Activated CD4-positive, alpha-beta T cell treated with anti-CD3 and anti-CD28 coated beads, Interleukin-2, Interleukin-6, amounts not matched to agents 100 ng/mL and 50 ng/mL, durations not matched to agents 16 hours and 8 hours (primary cell): ENCODE measurements at places on chromosomes 6 and 20.

- no peak for DNase-seq
Observed at GRCh38 chr20:5742041-5742440, 8.2 kb upstream of the SHLD1 start.

DNA sequence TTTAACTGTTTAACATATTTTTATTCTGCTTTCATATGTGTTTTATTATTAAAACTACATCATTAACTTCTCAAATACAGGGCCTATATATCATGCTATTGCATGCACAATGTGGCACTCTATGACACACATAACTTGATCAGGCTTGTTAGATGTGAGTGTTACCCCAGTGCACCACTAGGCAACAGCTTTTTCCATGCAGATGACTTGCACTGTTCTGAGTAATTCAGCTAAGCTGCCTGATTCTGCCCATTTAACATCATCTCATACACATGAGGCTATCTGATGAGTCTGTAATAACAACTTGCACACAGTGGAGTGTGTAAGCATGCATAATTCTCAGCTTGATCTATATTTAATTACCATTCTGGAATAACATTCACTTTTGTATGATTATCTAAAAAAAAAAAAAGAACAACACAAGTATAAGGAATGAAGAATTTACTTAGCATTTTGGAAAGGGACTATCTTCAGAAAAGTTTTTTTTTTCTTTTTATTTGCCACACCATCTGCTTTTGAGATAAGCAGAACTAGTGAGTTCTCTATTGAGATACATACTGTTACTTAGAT, 83.1 kb downstream of the GRM1 start:
- DNase-seq, result no peak

GRCh38 chr20:5172903-5173463, 46.2 kb downstream of the CDS2 start:
- no peak for DNase-seq

DNA sequence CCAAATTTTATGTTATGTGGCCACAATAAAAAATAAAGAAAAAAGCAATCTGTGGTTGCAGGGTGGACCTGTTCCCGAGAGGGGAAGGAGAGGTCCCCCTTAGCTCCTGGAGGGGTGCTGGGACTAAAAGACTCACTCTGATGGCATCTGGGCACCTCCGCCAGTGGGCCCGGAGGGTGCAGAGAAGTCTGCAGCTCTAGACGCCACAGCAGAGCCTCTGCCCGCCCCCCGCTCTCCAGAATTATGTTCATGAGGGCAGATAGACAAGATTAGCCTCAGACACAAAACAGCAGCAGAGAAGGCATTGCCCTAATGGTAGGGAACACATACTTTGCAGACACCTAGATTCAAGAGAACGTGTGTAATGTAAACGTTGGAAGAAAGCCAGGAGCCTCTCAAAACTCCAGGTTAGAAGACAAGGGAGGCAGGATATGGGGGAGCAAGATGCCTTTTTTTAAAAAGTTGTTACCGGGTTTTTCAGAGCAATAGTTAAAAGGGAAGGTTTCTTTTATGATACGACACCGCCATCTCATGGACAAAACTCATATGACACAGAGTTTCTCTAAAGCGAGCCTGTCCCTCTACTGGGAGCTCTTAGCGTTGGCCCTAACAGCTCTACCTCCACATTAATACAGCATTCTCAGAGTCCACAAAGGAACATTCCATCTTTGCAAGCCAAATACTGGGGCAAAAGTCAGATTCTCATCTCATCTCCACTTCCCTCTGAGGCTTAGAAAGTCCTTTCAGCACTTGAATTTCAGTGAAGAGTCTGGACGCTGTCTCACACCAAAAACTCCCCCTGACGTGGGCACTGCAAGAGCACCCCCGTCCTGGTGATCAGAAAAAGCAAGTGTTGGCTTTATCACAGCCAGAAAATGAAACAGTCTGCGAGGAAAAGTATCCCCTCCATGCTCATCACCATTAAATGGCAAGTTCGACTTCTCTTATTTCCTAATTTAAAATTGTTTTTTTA, 47.2 kb downstream of the FOXF2 start:
- peak; percentile 62 for DNase-seq

GRCh38 chr6:12169377-12169776, 120.8 kb upstream of the EDN1 start:
- DNase-seq, result no peak

GRCh38 chr20:12170406-12170805, 252.7 kb downstream of the BTBD3 start:
- DNase-seq, result no peak

DNA sequence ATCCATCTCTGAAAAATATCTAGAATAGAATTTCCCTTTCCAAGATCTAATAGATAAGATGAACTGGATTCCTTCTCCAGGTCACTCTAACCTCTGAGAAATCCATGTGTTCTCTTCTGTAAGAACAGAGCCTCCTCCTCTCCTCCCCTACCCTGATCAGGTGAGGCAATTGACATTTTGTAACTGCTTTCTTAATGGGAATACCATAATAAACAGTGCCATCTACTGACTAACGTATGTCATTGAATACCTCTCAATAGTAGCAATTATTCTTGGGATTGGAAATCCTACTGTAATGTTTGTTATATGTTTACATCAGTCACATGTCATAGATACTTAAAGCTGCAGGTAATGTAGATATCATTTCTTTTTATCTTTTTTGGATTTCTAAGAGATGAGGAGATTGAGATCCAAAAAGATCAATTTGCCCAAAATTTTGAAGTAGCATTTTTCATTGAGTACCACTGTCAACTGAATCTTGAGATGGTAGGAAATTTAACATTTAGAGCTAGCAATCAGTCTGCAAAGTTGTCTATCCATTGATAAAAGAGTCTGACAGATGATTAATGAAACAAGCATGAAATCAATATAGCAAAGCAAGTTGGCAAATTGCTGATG, 365.8 kb upstream of the HSF2 start:
- peak; percentile 38 for DNase-seq

DNA sequence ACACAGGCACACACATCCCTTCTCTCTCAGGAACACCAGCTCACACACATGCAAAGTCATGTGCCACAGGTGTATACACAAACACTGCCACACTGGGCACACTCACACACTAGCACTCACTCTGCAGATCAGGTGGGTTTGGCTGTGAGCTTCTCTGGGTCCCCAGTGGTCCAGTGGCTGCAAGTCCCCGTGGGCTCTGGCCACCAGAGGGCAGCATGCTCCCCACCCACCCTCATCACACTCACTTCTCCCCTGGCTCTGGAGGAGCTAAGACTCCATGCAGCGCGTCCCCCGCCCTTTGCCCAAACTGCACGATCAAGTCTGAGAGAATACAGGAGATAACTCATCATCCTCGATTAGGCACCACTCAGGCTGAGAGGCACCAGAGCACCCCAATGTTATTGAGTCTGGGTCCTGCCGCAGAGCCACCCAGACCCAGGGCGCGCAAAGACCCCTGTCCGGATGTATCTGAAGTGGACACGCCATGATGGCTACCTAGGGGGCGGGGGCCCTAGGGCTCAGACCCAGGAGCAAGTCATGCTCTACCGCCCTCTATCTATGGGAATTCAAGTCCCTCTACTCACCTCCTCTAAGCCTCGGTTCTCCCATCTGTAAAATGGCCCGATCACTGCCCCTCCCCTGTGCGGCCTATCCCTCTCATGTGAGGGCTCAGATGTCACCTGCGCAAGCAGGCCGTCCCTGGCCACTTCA, 90.5 kb downstream of the GRM4 start:
- peak; percentile 67 for DNase-seq

- DNase-seq, result no peak
Observed at GRCh38 chr20:56986476-56986875, 280.0 kb downstream of the BMP7 start.

GRCh38 chr6:151075527-151075926, 164.2 kb upstream of the AKAP12 start:
- no peak for DNase-seq

- DNase-seq, result no peak
Observed at GRCh38 chr20:10314198-10314597, 95.6 kb downstream of the SNAP25 start.

DNA sequence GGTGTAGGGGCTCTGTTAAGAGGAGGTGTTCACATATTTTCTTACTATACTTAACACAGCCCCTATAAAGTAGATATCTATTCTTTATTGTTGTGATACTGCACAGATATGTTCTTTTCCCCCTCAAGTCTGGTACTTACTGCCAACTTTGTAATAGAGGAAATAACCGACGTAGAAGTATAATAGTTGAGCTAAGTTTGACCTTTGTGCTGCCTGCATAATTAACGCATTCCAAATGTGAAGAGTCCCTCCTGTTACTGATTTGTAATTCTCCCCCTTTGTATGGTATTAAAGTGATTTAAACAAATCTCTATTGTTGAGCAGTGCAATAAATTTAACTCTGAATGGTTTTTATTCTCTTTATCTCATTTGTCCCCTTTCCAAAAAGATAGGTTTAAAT, 39.0 kb downstream of the PHF3 start:
- no peak for DNase-seq

GRCh38 chr6:66328200-66328599, 621.2 kb upstream of the EYS start:
- no peak for DNase-seq

DNA sequence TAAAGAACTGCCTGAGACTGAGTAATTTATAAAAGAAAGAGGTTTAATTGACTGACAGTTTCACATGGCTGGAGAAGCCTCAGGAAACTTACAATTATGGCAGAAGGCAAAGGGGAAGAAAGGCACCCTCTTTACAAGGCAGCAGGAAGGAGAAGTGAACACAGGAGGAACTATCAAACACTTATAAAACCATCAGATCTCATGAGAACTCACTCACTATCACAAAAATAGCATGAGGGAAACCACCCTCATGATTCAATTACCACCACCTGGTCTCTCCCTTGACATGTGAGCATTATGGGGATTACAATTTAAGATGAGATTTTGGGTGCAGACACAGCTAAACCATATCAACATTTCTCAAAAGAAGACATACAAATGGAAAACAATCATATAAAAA, 266.3 kb downstream of the EPM2A start:
- no peak for DNase-seq

- no peak for DNase-seq
Observed at GRCh38 chr6:449057-449430, 57.5 kb downstream of the IRF4 start.

GRCh38 chr6:30725713-30726505, 5.8 kb downstream of the TUBB start:
- peak; percentile 52 for DNase-seq

DNA sequence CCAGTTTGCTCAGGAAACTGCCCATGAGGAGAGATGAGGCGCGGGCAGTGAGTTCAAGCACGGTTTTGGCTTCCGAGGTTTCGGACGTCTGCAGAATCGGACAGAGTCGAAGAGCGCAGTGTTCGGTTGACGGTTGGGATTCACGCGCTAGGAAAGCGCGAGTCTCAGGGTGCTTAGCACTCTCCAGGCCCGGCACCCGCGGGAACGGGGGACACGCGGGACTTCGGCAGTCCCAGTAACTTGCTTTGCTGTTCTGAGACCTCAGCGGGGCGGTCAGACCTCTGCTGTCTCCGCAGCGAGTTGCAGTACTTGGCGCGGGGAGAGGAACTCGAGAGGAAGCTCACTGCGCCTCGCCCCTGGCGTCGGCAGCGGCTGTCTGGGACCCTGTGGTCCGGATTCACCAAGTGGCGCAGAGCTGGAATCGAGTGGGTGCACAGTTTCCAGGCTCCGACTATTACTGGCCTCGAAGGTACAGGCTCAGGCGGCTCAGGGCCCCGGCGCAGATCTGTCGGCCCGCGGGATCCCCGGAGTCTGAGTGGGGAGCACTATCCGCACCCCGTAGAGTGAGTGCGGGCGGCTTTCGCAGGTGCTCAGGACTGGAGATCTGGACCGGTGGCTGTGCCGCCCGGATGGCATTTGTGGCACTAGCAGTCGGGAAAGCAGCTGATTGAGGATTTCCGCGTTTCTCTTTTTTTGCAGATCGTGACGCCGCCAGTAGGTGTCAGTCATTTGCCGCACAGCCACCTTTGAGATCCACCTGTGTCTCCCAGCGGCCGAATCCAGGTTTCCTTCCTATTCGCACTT, at the start of gene POM121L2:
POM121L2 (minus strand) TSS at position 128 of the 804 bp plus-strand sequence; CDS start at position 25, 103 bp downstream.
- DNase-seq, result peak; percentile 72

DNA sequence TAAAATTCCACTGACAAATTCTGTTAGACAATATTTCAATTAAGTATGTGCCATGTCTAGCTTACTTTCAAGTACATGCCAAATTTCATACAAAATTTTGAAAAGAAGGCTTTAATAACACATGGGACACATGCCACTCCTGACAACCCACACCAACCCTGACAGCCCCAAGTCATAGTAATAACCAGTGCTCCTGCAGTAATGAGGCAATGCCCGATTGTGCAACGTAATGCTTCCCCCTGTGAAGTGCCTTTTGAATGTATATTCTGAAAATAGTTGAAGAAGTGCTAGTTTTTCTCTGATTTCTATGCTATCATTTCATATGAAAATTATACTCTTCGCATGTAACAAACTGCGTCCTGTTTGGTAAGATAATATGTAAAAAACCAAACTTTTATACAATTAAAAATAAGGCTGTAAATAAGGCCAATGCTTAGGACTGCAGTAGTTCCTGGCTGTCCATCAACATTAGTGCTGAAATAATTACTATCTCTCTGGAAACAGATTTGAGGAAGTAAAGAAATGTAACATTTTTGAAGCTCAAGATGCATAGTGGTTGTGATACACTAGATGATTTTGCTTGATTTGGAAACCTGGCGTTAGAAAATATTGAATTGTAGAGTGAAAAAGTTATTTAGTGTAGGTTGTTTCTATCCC, 125.8 kb upstream of the BCLAF1 start:
- no peak for DNase-seq

- DNase-seq, result no peak
Observed at GRCh38 chr20:18527836-18528235, 20.1 kb downstream of the SEC23B start.

GRCh38 chr6:4489538-4489937, 286.7 kb upstream of the CDYL start:
- DNase-seq, result no peak

- peak; percentile 47 for DNase-seq
Observed at GRCh38 chr6:46419576-46420002, 71.7 kb downstream of the RCAN2 start.

GRCh38 chr6:12403947-12404647, 113.9 kb downstream of the EDN1 start:
- no peak for DNase-seq

- DNase-seq, result no peak
Observed at GRCh38 chr6:3402310-3403237, 54.3 kb downstream of the SLC22A23 start.

DNA sequence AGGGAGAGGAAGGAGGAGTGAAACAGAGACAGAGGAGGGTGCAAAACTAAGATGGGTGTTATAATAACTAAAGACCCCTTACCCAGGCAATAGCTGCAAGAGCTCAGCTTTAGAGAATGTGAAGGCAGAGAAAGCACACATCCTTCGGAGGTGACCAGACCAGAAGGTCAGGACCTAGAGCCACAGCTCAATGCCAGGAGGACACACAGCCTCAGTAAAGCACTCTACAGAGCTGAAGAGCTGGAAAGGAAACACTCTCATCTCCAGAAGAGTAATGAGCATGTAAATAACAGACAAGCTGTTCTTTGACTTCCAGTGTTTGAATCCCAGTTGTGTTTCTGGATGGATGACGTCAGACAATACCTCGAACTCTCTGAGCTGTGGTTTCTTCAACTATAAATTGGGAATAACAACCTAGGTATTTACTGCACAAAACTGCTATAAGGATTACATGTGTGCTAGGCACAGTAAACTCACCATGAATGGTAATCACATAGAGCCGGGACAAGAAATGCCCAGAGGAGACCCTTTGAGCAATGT, 63.2 kb downstream of the MAP3K5 start:
- DNase-seq, result no peak
